Uterus (tissue), 4 donors: ENCODE measurements at places on chromosomes 7 and 10. TPM values are rescaled to one million over a fixed set of nuclear protein-coding genes. Genes with fewer than 3 reads are reported as not detected.

ZCCHC24 gene
- 41.8 TPM for total RNA-seq

- no peak for DNase-seq
Measured at GRCh38 chr7:108037140-108037539, 34.2 kb upstream of the LAMB1 start.

DNA sequence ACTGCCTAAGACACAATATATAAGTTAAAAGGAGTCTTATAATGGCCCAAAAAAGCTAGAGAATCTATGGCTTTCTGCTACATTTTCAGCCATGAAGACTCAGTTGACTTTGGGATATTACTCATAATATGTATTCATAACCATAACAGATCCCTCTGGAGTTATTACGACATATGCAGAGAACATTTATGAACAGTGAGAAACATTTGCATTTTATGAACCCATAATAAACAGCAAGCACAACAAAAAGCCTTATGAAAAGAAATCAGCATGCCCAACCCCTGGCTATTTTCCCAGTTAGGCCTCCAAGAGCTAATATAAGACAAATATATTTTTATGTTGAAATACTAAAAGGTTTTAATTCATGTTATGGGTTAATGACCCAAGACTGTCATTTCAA is 52.4 kb downstream of the ARMH3 start:
- no peak for DNase-seq

TRPV6 gene
- not detected for total RNA-seq

DNA sequence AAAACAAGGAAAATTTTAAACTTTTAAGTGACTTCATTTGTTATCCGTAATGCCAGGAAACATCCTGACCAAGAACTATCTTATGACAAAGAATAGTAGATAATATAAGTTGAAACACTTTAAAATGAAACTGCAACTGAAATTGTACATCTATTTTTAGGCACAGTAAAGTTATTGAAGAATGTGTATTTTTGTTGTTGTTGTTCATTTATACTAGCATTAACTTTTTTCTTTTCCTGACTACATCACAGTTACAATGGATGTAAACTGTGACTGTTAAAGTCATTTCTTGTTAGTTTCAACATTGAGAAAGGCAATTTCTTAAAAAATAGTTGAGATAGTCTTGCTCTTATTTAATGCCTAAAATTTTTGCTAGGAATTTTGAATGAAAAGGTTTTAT is 2.6 kb downstream of the CPED1 start:
- DNase-seq: no peak

DNA sequence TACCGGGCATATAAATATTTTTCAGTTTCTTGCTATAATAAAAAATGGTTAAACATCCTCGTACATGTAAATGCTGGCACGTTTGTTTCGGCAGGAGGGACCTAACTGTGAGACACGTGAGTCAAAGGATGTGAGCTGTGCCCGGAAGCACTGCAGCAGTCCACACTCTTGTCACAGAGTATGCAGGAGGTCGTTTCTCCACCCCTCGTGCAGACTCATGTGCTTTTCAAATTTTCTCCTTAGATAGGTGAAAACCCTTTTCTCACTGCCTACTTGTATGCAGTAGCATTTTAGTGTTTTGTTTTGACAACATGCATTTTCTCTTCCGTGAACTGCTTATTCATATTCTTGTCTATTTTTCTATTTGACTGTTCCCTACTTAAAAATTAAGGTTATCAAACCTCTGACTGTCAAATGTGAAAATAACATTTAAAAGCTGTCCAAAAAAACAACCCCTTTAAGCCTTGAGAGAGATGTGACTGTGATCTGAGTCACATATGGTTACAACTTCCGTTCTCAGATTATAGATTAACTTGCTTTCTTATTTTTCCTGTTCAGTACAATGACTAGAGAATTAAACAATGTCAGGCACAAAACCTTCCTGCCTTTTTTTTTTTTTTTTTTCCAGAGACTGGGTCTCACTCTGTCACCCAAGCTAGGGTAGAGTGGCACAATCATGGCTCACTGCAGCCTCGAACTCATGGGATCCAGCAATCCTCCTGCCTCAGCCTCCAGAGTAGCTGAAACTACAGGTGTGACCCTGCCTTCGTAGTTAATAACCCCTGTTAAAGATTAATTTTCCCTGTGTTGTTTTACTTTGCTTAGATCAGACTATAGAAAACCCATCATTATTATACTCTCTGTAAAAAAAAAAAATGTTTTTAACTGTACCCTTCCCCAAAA is 45.1 kb downstream of the DPY19L1 start:
- no peak for DNase-seq

- no peak for DNase-seq
Measured at GRCh38 chr10:52570490-52570889, 202.1 kb downstream of the MBL2 start.

RET gene
- 6.3 TPM for total RNA-seq

DNA sequence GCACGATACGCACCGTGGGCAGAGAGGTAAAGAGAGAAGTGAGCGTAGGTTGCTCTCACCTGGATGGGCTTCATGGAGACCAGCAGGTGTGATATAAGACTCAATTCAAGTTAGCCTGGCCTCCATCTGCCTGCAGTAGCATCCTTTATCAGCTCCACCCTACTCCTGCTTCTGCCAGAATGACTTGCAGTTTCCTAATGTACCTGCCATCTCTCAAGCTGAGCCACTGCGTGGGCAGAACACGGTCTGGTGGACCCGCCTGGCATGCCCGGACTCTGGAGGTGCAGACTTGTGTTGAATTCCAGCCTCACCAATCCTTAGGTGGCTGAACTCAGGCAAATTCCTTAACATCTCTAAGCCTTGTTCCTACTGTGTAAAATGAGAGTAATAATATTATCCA is 64.3 kb downstream of the STEAP1B start:
- no peak for DNase-seq

- DNase-seq: no peak
Measured at GRCh38 chr10:8485032-8485431, 430.5 kb downstream of the GATA3 start.

GRCh38 chr7:70052691-70053090 is 454.4 kb downstream of the AUTS2 start:
- DNase-seq: no peak

MYH16 gene
- not detected for total RNA-seq

GRCh38 chr7:101673951-101674350 is 44.9 kb upstream of the MYL10 start:
- no peak for DNase-seq

- DNase-seq: no peak
Measured at GRCh38 chr7:80642871-80643270, 4.4 kb downstream of the CD36 start.

DNA sequence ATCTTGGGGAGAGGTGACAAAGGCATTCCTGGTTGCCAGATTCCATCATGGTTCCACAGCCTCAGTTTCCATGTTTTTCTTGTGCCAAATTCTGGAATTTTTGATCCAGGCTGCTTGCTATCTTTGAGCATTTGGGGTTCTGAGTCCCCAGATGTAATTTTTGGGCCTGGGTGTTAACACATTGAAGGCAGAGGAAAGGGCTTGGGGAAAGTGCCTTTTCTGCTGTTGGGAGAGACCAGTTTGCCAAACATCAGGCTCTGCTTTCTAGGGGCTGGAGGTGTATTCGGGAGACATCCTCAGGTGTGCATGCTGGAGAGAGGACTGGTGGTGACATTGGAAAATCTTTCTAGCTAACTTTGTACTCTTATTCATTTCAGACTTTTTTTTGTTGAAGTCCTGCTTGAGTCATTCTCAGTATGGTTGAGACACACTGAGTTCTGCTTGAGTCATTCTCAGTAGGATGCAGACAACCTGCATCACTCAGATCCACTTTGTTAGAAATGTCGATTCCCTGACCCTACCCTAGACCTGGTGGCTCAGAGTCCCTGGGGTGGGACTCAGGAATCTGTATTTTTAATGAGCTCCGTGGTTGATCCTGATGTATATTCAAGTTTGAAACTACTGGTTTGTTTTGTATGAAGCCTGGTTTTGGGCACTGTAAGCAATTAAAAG is 101.0 kb downstream of the LRMDA start:
- no peak for DNase-seq

DNA sequence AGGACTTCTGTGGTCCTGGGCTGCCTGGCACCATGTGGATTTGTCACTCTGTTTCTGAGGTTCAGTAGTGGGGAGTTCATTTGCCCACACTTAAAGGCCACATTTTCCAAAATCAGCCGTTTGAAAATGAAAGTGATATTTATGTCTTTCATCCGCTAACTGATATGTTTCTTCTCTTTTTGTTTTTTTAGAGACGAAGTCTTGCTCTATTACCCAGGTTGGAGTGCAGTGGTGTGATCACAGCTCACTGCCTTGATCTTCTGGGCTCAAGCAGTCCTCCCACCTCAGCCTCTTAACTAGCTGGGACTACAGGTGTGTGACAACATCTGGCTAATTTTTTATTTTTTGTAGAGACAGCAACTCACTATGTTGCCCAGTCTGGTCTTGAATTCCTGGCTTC is 58.6 kb downstream of the EBLN1 start:
- DNase-seq: no peak

DNA sequence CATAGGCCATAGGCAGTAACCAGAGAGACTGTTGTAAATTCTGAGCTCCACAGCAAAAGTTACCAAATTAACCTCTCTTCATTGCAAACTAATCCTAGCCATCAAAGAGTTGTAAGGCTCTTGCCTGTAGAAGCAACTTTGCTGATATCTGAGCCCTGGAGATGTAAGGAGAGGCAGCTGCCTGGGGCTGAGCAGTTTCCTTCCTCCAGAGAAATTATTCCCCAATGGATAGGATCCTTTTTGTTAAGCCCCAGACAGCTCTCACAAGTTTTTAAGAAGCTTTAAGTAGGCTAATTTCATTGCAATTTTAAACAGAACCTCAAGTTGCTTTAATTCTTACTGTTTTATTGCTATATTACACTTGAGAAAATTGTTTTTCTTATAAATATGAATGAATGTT is 211.1 kb downstream of the GALNT17 start:
- DNase-seq: no peak

TMEM243 gene
- total RNA-seq: 14.1 TPM

DNA sequence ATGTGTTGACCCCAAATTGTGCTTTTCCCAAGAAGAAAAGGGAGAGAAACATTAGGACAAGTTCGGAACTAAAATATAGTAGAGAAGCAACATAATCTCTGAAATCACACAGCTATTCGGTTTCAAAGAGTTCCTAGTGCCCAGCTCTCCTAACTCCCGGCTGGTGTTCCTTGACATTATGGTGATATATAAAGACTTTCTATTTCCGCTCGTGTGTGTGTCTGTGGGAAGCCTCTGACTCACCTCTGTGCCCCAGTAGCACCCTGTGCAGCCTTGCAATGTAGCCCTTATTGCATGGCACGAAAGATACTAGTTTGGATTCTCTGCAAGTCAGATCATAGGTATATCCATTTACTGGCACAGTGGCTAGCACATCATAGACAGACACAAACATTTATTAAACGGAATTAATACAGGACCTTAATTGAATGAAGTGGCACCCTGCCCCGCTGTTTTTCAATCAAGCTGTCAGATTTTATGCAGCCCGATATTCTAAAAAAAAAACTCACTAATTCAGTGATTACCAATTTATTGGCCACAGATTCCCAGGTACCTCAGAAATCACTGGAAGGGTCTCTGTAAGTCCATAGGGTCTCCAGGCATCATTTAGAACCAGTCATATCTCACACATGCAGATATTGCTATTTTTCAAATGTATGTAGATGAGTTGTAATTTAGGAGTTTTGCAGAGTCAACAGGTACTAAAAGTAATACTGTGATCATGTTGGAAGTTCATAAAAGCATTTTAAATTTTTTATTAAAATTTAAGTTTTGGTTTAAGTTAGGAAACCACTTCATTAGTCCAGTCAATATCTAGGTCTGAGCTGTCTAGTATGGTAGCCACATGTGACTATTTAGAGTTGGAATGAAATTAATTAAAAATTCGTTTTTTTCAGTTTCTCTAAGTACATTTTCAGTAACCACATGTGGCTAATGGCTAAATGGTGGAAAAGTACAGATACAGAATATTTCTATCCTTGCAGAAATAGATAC is 43.3 kb downstream of the SFTPD start:
- DNase-seq: no peak

- DNase-seq: no peak
Measured at GRCh38 chr10:69468751-69469089, 17.5 kb downstream of the TSPAN15 start.

CPED1 gene
- total RNA-seq: 51.0 TPM

GRCh38 chr7:64551375-64552142 is 11.3 kb downstream of the ZNF680 start:
- no peak for DNase-seq

DNA sequence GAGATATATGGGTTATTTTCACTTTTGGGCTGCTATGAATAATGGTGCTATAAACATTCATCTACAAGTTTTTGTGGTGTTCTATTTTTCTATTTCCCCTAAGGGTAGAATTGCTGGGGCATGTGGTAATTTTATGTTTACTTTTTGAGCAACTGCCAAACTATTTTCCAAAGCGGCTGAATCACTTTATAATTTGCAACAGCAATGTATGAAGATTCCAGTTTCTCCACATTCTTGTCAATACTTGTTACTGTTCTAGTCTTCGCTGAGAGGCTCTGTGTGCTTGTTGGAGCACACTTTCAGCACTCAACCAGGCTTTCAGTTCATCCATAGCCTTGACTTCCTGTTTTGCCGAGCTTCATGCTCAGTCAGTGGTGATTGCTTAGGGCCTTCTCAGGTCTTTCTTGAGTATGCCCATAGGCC is 39.0 kb downstream of the ADK start:
- no peak for DNase-seq

GPR15LG gene
- not detected for total RNA-seq

GRCh38 chr10:67539312-67539711 is 156.7 kb downstream of the CTNNA3 start:
- DNase-seq: no peak

MYO3A gene
- total RNA-seq: 3.4 TPM

WNT8B gene
- total RNA-seq: 0.28 TPM

- DNase-seq: no peak
Measured at GRCh38 chr7:77306231-77307067, 106.8 kb upstream of the FGL2 start.

ZNF25 gene
- total RNA-seq: 31.3 TPM

GRCh38 chr10:61964059-61964709 is 62.7 kb downstream of the ARID5B start:
- DNase-seq: no peak

DNA sequence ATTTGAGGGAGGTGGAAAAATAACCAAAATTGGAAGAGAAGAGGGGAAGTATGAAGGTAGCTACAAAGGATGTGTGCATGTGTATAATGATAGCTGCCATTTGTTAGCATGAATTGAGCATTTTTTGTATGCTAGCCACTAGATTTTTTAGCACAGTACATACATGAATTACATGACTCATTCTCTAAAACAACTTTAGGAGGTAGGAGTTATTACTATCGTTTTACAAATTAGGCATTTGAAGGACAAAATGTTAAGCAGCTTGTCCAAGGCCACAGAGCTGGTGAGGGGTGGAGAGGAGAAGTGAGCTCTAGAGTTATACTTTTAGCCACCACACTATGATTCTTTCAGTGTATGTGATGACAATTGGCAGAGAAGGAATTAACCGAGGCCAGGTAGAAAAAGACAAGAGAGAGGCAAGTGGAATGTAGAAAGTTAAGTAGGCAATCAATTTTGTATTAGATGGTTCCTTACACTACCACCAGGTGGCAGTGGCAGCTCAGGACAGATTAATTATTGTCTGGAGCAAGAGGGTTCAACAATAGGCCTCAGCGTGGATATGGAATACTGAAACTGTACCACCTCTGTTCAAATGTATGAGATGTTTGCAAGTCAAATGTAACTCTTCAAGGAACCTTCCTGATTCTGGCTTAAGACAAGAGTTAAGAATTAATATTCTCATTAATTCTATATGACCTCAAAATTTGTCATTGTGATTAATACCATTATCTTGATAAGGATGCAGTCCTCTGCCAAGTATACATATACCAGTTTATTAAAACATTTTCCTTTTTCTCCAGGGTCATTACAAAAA is 128.0 kb downstream of the MBL2 start:
- DNase-seq: no peak
